ENCODE measurements at places on chromosomes 4 and X. TPM values are rescaled to one million over a fixed set of nuclear protein-coding genes. Genes with fewer than 3 reads are reported as not detected.

The RNF113A gene
- 11.5 TPM for total RNA-seq

The UGT2B17 gene
- total RNA-seq = not detected

The GUCY1A1 gene
- 0.75 TPM for total RNA-seq

The MAGEA9B gene
- not detected for total RNA-seq

The PABPC1L2B gene
- not detected for total RNA-seq

The SMARCA1 gene
- 122 TPM for total RNA-seq

The NXF2B gene
- not detected for total RNA-seq

The FGF13 gene
- 81.1 TPM for total RNA-seq

- no peak for DNase-seq
Measured at GRCh38 chr4:123090886-123091285, 168.5 kb upstream of the NUDT6 start.

GRCh38 chrX:124736553-124737270 lies 390.3 kb downstream of the SH2D1A start:
- no peak for DNase-seq

- DNase-seq = no peak
Measured at GRCh38 chr4:85869181-85869580, 394.2 kb downstream of the ARHGAP24 start.

- DNase-seq = no peak
Measured at GRCh38 chr4:106679063-106679462, 310.5 kb upstream of the GIMD1 start.

DNA sequence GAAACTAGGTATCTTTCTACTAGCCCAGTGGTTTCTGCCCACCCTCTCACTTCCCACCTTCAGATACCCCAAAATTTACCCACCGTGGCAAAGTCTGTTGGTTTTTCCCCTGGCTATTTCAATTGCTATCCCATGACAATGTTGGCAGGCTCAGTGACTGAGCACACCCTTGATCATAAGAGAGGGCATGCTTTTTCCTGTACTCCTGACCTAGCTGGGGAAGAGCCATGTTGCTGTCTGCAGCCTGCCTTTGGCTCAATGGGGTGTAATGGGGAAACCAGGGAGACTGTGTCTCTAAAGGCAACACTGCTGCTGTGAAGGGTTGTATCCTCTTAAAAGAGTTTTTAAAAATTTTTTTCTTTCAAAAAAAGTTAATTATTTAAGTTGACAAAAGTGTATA lies 90.4 kb upstream of the CITED1 start:
- no peak for DNase-seq

GRCh38 chr4:153610623-153611376 lies 73.3 kb upstream of the TLR2 start:
- DNase-seq = no peak

DNA sequence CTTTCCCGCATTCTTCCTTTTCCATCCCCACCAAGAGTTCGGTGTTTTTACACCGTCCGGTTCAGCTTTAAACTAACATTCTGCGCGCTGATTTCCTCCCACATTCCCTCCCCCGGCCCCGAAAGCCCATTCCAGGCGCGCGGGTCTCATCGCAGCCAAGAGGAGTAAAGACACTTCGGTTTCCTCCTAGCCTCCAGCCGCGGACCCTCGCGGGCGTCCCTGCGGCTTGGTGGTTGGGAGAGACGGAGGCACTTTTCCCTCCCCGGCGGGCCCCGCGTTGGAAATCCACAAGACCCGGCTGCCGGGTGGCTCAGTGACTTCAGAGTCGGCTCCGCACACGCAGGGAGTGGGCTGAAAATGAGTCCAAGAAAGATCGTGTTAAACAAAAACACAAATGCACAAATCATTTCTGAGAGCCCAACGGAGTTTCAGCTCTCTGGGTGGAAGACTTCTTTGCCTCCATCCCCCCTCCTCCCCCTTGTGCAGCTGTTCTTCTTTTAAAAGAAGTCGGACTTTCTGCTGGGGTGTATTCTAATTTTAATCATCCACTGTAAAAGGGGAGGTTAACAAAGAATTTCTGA lies 2.0 kb upstream of the ARX start:
- DNase-seq = no peak

DNA sequence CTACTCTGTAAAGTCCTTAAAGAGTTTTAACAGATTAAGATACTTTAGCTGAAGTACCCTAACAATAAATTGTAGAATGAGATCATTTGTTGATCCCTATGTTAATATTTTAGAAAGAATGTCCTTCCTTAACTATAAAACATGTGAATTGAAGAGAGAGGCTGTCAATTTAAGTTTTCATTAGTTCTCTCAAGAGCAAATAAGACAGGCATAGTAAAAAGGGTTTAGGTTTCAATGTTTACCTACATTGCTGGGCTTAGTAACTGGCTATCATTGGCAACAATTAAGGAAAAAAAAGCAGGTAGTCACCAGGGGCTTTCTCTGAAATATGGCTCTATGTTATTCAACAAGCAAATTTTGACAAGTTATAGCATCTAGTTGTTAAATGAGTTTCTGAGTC lies 91.5 kb downstream of the ATRX start:
- no peak for DNase-seq

DNA sequence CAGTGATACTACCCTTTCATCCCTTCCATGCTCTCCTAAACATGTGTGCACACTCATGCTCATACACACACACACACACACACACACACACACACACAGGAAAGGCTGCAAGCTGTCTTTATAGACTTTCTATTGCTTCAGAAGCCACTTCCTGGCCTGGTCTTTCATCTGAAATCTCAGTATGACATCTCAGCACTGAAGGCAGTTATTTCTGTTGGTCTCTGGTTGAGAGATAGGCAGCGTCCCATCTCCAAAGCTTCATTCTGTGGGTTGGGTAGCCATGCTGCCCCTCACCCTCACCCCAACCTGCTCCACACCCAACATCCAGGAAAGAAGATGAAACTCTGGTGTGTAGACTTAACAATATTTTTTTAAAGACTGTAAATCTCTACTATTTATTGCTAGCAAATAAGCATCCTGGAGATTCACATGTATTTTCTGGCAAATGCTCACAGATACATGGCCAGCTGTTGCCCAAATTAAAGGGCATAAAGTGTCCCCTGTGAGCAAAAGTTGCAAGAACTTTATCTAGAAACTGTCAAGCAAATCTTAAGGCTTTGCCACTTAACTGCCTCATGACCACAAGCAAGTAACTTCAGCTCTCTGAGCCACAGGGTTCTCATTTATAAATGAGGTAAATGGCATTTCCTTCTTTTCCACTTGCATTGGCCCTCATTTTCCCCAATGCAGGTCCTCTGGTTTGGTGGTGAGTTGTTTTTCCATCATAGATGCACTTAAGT lies 189.8 kb upstream of the AFF2 start:
- DNase-seq = no peak

GRCh38 chrX:67734111-67734753 lies 190.4 kb downstream of the AR start:
- DNase-seq = no peak

DNA sequence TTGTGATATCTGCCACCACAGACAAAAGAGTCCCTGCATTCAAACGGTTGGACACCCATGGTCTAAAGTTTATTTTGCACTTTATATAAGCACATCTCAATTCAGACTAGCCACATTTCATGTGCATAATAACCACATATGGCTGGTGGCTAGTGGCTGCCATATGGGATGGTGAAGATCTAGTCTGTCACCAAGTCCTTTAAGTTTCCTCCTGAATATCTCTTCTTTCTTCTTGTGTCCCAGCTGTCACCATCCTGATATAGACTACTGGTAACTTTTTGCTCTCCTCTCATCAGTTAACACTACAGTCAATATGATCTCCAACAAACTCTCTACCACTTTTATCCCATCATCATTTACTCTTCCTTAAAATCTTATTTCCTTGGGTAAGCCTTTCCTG lies 9.3 kb downstream of the HSPA4L start:
- no peak for DNase-seq

DNA sequence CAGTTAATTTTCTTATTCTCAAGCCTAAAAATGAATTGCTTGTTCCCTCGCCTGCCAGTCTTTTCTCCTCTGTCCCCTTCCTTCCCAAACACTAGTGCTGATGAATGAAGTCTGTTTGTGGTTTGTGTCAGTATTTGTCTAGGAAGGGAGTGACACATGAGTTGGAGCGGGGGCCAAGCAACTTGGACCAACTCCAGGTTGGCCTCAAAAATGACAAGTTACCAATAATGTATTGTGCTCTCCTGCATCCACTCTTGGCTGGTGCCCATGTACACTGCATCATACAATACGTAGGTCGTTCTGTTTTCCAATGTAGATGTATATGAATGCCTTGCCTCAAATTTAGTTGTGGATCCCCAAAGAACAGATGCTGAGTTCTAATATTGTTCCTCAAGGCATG lies 223.0 kb upstream of the GPC4 start:
- DNase-seq = no peak

DNA sequence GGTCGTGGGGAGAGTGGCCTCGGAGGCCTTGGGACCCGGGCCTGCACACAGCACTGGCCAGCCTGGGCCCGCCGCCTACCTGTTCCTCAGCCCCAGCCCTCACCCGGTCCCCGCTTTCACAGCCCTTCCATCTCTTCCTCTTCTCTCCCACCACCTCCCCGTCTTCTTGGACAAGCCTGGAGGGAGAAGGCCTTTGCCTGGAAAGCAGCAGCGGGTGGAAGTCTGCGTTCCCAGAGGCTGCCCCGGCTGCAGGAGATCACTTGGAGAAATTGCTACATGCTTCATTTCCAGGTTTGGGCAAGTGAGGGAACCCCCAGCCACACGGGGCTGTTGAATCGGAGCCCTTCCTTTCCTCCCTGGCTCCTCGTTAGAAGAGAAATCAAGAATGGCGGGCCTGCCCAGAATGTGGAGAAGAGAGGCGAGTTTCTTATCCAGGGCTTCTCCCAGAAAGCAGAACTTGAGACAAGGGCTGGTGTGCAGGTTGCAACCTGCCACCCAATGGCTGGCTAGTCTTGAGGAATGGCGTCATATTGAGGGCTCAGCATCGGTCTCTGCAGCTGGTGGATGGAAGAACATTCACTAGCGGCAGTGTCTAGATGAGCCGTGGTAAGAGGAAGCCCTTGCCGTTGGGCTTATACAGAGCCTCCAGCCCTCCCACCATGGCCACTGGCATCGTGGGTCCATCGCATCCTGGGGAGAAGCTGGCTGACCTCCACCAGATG lies 1.2 kb upstream of the PDZD4 start:
- no peak for DNase-seq

All from neural crest cell (in vitro differentiated cells).